ENCODE measurements at places on chromosomes 1 and 21.

DNA sequence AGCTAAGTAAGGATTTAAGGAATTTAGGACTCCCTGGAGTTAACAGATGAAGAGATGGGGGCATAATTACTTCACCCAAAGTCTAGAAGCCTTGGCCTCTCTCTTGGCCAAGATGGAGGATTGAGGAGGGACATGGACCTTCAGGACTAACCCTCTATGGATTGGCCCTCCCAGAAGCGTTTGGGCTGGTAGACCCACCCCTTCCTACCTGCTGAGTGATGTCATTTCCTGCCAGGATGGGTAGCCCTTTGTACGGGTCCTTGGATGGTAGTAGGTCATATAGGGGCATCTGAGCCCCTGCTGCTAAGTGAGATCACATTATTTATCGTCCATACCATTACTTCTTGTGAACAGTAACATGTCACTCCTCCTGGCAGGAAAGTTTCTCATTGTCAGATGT lies 17.7 kb downstream of the LURAP1 start:
- no peak for DNase-seq

DNA sequence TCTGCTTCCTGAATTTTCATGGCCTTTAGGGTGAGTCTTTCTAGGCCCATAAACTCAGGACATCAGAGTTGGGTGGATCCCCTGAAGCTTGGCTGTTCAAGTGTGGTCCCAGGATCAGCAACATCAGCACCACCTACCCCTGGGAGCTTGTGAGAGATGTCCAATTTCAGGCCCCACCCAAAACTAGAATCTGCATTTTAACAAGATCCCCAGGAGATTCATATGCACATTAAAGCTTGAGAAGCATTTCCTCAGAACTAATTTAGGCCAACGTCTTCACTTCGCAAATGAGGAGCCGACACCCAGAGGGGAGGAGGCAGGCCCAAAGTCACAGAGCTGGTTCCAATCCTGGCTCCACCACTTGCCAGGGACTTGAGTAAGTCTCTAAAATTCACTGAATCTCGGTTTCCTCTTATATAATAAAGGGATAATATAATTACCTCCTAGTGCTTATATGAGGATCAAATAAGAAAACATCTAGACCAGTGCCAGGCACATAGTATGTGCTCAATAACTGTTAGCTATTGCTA lies 10.3 kb upstream of the PHLDA3 start:
- no peak for DNase-seq

- DNase-seq = no peak
These were observed 109.0 kb downstream of the NGF start for GRCh38 chr1:115229016-115229415.

DNA sequence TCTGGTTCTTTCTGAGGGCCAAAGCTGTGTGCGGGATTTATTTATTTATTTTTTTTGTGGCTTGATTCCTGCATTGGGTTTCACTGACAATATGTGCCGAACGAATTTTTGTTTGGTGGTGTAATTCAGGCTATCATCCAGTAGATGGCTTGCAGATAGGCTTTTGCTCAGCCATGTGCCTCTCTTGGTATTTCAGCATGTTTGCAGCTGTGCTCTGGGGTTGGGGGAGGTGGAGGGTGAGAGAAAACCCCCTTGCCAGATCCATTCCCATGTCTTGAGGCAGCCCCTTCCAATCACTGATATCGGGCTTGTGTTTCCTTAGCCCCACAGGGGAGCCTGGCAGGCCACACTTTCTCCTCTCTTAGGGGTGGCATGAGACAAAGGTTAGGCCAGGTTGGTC lies 302.4 kb downstream of the PTGER3 start:
- DNase-seq = peak; percentile 6

- DNase-seq = no peak
These were observed 21.1 kb downstream of the CLDN8 start for GRCh38 chr21:30194701-30195299.

DNA sequence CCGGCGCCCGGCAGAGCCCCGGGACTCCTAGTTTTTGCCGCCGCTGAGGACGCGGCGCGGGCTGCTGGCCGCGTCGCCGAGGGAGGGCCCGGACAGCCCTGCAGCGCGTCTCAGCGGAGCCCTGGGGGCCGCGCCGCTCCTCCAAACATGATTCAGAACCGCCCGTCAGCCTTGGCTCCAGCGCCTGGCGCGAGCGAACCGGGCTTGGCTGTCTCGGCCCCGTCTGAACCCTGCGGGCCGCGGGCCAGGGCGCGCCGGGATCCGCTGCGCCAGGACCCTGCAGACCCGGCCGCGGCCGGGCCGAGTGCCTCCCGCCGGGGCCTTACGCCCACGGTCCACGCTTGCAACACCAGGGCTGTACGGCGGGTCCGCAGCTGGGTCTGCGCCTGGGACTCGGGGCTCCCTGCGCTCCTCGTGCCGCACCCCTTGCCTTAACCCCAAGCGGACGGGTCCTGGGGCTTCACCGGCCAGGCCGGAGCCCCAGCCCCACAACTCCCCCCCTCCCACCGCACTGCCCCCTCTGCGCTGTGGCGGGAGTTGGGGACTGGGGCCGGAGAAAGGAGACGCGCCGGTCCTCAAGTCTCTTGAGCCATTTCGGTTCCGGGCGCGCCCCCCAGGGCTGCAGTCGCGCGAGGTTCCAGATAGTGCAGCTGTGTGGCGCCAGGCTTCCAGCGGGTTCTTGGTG lies 48.4 kb upstream of the CD34 start:
- DNase-seq = no peak

DNA sequence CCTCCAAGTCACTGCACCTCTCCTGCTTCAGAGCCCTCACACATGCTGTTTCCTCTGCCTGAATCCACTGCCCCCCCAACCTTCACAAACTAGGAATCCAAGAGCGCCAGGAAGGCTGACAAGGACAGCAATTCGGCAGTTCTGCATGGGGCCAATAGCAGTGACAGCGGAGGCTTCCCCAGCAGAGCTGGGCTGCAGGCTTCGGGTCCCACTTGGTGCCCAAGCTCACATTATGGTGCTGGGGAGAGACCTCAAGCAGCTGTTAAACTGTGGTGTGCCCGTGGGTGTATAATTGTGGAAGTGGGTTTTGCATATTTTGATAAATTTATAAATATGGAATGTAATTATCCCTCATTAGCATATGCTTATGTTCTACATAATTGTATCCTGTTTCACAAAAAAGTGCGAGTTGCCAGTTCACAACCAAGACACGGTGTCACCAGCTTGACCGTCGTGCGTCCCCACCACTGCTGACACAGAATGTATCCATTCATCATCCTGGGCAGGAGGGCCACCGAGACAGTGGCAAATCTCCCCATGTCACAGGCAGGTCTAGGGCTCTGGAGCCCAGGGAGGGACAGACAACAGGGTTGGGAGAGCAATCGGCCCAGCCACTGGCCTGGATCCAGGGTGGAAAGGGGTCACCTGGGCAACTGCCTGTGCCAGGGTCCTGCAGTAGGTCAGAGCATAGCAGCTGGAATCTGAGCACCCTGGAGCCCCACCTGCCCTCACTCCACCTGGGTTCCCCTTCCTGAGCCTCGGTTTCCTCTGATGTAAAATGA lies 81.6 kb downstream of the MATN1 start:
- DNase-seq = no peak

DNA sequence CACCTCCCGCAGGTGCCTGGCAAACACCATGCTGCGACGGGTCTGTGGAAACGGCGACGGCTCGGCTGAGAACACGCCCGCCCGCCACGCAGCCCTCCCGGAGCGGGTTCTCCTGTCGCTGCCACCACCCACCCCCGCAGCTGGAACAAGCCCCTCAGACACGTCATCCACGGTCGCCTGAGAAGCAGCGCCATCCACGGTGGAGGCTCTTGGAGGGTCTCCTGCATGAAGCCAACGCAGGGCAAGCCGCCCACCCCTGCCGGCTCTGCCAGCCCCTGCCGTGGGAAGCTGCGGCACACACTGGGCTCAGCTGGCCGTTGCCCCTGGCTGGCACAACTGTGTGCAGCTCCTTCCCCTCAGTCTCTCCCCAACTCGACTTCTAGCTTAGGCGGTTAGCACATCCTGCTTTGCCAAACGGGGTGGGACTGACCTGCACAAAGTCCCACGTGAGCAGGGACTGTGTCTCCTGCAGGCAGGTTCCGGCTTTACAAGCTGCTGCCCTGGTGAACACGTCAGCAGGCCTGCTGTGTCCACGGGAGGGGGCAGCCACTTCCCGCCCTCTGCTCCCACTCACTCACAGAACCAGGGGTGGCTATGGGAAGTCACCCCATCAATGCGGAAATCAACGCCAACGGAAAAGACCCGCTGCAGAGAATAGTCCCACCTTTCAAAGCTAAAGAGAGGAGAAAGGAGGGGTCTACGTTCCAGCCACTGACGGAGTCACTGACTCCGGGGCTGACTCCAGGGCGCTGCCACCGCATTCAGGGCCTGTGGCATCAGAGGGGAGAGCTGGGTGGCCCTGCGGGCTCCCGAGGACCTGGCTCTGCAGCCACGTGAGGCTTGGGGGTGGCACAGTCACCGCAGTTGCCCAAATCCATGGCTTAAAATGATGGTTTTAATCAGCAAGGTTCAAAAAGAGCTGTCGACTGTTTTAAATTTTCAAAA lies 10.3 kb downstream of the POFUT2 start:
- DNase-seq = no peak

- DNase-seq = no peak
These were observed 83.5 kb downstream of the SYF2 start for GRCh38 chr1:25148673-25149300.

DNA sequence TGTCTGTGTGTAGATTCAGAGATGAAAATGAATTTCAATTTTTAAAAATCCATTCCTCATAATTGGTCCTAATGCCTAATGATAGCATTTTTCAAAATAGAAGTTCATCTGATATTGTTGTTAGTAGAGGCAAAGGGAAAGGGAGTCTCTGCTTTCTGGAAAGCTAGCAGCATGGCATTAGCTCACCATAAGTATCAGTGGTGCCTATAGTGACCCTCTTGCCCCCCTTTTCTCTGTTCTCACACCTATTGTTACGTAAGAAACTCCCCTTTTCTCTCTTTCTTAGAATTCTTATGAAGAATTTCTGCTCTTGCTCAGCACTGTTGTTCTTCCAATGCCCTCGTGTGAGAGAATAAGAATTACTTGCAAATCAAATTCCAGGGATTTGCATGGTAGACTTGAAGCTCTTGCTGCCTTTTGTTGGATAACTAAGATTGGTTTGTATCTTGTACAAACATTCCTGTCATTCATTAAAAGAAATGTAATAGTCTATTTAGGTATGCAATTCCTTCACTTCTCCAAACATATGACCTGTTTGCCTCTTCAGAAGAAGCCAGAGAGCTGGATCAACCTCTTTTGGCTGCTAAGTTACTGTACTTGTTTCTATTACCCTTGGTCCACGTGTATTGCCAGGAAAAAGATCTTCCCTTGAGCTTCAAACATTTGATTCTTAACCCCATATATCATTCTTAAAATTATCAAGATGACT lies 69.2 kb upstream of the MAGI3 start:
- peak; percentile 8 for DNase-seq

- no peak for DNase-seq
These were observed 524.4 kb downstream of the PLPP3 start for GRCh38 chr1:56054959-56055358.

DNA sequence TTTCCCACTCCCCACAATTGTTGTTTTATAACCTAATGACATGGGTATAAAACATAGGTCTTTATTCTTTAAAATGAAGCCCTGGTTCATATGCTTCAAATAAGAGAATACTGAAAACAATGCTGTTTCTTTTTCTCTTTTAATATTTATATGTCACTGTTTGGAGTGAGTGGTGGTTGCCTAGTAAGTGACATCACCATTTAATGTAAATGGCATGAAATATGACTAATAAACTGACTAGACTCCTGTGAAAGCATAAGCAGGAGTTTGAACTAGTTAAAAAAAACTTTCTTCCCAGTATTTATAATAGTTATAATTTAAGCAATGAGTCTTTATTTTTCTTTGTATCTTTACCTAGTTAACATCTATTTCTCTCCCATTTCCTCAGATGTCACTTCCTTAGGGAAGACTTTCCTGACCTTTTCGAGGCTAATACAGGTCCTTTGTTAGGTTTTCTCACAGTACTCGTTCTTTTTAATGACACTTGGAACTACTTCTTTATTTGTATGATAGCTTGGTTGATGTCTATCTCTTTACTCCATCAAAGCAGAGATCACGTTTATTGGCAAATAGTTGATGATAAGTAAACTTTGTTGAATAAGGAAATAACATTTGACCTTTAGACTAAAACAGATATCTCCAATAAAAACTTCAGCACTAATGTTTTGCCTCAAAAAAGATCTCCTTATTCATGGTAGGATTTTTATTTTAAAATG lies 105.4 kb upstream of the PDC start:
- peak; percentile 62 for DNase-seq

DNA sequence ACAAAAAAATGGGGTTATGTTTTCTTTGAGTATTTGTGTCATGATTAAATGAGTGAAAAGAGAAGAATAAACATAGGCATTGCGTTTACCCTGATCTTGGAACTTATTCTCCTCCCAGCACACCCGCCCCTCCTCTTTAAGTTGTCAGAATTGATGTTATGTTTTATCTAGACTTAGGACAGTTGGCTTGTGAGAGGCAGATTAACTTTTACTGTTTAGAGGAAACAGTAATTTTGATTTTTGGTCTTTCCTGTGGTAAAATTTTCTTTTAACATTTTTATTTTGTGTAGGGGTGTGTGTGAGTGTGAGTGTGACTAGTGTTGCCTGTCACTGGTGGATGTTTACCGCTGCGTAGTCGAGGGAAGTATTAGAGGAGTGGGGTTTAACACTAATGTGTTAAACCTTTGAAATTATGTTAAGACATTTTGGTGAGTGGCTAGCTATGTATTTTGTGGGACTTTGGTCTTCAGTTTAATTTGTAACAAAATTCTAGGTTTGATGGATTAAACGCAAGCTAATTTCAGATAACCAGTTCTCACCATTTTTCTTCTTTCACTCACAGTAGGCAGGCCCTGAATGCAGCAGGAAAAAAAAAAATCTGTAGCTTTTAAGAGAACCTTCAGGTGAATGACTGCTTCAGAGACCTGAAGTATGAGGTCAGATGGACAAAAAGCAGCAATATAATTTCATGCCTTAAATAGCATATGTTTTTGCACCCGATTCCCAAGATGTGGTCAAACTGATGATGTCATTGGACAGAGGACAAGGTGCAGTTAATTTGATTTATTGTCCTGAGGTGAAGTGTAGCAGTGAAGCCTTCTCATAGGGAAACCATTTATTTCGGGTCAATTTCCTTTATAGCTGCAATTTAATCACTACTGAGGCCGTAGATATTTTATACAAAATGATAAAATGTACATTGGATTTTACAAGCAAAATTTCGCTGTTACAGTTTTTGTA lies 2.7 kb downstream of the POU2F1 start:
- peak; percentile 40 for DNase-seq

- DNase-seq = no peak
These were observed 880 bp downstream of the ALPL start for GRCh38 chr1:21510113-21510493.

DNA sequence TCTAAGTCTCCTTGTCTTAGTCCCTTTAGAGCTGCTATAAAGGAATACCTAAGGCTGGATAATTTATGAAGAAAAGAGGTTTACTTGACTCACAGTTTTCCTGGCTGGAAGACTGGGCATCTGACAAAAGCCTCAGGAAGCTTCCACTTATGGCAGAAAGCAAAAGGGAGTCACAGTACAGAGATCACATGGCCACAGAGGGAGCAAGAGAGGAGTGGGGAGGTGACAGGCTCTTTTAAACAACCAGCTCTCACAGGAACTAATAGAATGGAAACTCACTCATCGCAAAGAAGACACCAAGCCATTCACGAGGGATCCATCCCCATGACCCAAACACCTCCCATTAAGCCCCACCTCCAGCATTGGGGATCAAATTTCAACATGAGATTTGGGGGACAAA lies 68.8 kb downstream of the DDAH1 start:
- DNase-seq = no peak

Data from HFFc6 (cell line).